Cortex of kidney (tissue), 1 donor: ENCODE measurements at places on chromosomes 2 and 18.

DNA sequence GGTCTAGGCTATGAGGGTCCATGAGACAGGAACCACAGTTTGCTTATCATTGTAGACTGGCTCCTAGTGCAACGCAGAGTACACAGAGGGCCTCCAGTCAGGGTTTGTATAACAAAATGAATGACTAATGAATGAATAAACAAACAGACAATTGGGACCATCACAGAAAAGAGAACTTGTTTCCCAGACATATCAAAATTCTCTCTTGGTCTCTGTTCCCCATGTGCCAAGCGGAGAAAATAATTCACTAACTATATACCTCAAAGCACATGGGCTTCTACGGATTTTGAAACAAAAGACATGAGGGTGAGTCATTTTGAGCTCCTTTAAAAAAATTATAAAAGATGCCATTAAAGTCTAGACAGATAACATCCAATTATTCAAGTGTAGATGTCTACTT lies 28.0 kb downstream of the INO80C start:
- DNase-seq, result no peak

- no peak for DNase-seq
Observed at GRCh38 chr18:56568986-56569385, 69.4 kb downstream of the TXNL1 start.

- no peak for DNase-seq
Observed at GRCh38 chr2:217816396-217816869, 186.4 kb downstream of the TNS1 start.

- no peak for DNase-seq
Observed at GRCh38 chr2:85584857-85585780, 888 bp downstream of the VAMP5 start.

GRCh38 chr18:57649556-57650500 lies 28.2 kb upstream of the NARS1 start:
- DNase-seq, result no peak

GRCh38 chr2:119745566-119745965 lies 14.2 kb upstream of the PTPN4 start:
- no peak for DNase-seq

DNA sequence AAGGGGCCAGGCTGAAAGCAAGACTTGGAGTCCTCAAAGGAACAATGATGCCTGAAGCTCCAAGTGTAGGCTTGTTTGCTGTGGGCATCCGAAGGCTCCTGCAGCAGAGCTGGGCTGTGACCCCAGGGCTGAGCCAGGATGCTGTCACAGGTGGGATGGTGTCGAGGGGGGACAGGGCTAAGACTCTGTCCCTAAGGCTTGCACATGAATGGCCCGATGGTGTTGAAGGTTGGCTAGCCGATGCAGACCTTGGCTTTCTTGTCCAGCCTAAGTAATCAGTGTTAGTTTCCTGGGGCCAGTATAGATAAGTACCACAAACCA lies 251.0 kb downstream of the NDUFA10 start:
- DNase-seq, result no peak

DNA sequence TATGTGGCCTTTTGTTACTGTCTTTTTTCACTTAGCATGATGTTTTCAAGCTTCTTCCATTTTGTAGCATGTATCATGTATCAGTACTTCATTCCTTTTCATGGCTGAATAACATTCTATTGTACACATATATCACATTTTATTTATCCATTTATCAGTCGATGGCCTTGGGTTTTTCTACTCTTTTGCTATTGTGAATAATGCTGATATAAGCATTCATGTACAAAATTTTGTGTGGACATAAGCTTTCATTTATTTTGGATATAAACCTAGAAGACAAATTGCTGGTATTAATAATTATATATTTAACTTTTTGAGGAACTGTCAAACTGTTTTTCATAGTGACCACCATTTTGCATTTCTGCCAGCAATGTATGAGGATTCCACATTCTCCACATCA lies 201.1 kb downstream of the ACTR3 start:
- no peak for DNase-seq

GRCh38 chr2:60926741-60927552 lies 45.6 kb downstream of the REL start:
- DNase-seq, result no peak

DNA sequence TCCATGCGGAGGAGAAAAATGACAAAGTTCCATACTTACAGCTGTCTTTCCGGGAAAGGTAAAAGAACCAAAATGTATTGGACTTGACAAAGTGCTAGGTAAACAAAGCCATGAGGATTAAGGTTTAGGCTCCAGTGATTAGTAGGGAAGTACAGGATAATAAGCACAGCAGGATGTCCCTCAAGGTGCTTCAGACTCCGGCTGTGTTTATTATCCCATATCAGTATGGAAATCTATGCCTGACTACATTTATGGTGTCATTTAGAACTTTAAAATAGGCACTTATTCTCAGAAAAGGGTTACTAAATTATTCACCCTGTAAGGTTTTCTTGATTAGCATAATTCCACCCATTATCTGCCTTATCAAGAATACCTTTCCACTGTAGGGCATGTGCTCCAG lies 136.3 kb upstream of the CCDC68 start:
- DNase-seq, result no peak

GRCh38 chr2:13106302-13106701 lies 389.6 kb downstream of the TRIB2 start:
- no peak for DNase-seq

GRCh38 chr2:160275656-160276055 lies 75.6 kb upstream of the ITGB6 start:
- no peak for DNase-seq

- no peak for DNase-seq
Observed at GRCh38 chr2:95319481-95320343, 22.6 kb downstream of the KCNIP3 start.

- no peak for DNase-seq
Observed at GRCh38 chr2:7427293-7428060, 510.3 kb downstream of the RNF144A start.

DNA sequence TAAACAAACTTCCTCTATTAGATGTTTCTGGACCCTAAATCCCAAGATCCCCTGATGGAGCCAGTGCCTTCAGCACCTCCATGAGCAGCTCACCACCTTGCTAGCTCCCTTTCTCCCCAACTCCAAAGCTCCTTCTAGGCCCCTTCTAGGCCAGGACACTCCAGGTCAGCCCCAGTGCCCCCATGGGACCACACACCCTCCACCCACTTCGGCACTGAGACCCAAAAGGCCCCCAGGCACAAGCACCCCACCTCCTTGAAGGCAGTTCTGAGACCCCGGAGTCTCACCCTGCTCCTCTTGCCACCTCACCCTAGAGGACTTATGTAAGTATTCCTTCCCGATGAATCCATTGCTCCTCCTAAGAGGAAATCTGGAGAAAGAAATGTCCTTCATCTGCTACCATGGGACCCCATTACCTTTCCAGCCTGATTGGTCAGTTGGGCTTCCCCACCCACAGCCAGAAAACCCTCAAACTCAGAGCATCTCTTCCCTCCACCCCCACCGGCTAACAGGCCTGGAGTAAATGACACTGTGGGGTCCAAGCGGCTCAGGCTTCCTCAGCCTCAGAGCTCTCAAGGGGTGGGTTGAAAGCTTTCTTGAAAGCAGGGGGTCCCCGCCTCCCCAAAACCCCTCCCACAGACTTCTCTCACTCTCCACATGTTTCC lies 9.8 kb upstream of the ARMC9 start:
- DNase-seq, result no peak
